ENCODE measurements at places on chromosomes 11 and 22.

GRCh38 chr11:20598492-20598891 lies 916 bp upstream of the SLC6A5 start:
- no peak for DNase-seq

- no peak for DNase-seq
Observed at GRCh38 chr11:70429428-70429705, 31.0 kb downstream of the CTTN start.

GRCh38 chr22:17576470-17576869 lies 13.2 kb downstream of the SLC25A18 start:
- peak; percentile 99 for DNase-seq

DNA sequence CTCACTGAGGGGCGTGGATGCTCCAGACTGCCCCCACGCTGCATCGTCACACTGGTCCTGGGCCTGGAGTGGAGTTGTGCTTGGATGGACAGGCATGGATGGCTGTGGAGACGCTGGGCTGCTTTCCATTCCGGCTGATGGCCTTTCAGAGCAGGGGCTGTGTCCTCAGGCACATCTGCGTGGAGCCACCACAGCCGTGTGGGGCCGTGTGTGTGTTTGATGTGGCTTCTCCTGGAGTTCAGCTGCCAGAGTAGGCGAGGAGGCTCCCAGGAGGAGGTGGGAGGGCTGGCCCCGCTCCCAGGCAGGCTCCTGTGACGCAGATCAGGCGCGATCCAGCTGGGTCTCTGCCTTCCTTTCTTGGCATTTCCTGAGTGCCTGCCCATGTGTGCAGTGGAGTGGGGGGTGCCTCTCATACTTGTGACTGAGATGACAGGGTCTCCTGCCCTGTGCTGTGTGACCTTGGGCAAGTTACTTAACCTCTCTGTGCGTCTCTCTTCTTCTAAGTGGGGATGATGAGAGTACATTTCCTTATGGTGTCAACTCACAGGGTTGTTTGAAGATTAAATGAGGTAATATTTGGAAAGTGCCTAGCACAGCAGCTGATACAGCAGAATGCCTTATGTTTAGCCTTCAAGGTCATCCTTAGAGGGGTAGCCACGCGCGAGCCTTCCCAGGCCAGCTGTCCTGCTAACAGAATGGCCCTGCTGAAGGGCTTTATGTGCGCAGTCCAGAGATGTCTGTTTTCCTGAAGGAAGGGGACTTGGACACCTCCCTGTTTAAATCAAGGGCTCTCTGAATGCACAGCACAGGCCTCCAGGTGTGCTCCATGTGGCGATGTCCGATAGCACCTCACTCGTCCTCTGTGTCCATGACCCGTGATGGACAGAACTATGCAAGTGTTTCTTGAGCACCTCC lies 33.5 kb downstream of the GLB1L2 start:
- DNase-seq, result no peak

DNA sequence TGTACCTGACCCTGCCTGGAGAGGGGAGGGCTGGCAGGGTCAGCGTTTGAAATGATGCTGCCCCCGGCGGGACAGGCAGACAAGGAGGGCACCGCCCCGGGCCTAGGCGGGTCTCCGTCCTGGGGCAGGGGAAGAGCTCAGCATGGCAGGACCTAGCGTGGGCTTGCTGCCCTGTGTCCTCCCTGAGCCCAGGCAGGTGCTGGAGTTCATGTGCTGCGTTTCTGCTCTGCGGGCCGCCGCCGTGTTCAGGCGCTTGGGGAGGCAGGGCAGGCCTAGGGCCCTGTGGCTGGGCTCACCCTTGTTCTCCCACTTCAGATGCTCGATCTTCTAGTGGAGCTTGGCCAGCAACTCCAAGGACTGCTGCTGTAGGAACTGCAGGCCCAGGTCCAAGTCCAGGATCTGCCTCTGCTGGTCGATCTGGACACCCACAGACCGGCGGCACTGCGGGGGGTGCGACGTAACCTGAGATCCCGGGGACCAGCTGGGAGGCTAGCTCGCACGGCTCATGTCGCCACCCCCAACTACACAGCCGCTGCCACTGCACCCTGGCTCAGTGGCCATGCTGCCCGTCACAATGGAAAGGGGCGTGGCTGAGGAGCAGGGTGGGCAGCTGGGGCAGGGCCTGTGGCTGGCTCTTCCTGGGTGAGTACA lies 84.4 kb downstream of the MED15 start:
- DNase-seq, result no peak

All from astrocyte (in vitro differentiated cells and primary cell).